ENCODE measurements at places on chromosomes 7 and 10.

- peak; percentile 58 for DNase-seq
Observed at GRCh38 chr10:102133373-102134195, 744 bp downstream of the PPRC1 start.

DNA sequence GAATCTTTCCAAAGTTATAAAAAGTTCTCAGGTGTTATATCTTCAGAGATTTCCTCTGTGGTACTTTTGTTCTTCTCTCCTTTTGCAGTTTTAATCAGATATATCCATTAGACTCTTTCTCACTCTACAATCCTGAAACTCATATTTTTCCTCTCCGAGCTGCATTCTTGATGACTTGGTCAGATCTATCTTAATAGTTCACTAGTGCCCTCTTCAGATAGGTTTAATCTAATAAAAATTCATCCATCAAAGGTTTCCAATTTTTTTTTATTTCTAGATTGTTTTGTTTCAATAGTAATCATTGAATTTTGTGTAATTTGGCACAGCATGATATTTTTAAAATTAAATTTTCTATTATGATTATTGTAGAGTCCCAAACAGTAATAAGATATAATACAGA is 21.8 kb upstream of the DGKB start:
- no peak for DNase-seq

DNA sequence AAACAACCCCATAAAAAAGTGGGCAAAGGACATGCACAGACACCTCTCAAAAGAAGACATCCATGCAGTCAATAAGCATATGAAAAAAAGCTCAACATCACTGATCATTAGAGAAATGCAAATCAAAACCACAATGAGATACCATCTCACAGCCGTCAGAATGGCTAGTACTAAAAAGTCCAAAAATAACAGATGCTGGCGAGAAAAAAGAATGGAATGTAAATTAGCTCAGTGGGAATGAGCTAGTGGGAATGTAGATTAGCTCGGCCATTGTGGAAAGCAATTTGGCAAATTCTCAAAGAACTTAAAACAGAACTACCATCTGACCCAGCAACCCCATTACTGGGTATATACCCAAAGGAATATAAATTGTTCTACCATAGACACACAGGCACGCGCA is 287.0 kb downstream of the WDR37 start:
- DNase-seq, result no peak

DNA sequence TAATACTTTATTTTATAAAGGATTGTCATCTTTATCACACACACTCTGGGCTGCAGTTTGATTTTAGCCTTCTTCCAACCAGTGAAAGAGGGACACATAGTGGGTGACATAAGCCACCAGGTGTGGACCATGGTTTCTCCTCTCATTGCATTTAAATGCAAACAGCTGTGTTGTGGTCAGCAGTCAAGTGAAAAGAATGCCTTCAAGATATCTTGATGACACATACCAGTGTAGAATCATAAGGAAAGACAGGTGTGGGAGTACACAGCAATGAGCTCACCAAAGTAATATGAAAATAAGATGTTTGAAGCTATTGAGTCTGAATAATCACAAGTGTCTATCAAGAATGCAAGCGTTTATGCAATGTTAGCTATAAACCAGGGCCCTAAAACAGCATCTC is 580.0 kb downstream of the XPNPEP1 start:
- DNase-seq, result no peak

GRCh38 chr10:124640538-124641231 is 103.5 kb downstream of the FAM53B start:
- DNase-seq, result no peak
